ENCODE measurements at places on chromosomes 7 and 10.

DNA sequence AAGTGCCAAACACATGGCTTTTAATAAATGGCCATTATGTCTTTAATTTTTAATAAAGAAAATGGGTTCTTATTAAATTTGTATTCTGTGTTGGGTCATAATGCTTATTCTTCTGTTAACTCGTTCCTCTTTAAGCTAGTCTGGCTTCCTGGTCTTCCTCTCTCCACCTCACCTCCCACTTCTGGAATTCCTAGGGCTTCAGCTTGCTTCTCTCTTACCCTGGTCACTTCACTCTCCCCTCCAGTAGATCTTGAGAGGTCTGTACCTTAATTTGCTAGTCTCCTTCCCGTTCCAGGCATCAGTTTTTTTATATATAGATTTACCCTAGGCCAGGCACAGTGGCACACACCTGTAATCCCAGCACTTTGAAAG lies 111.2 kb downstream of the RALA start:
- no peak for DNase-seq

GRCh38 chr7:40747856-40748255 lies 613.1 kb downstream of the SUGCT start:
- DNase-seq = no peak

- DNase-seq = no peak
Observed at GRCh38 chr7:73356159-73356558, 28.2 kb downstream of the FKBP6 start.

- no peak for DNase-seq
Observed at GRCh38 chr10:28788252-28788651, 110.9 kb downstream of the BAMBI start.

DNA sequence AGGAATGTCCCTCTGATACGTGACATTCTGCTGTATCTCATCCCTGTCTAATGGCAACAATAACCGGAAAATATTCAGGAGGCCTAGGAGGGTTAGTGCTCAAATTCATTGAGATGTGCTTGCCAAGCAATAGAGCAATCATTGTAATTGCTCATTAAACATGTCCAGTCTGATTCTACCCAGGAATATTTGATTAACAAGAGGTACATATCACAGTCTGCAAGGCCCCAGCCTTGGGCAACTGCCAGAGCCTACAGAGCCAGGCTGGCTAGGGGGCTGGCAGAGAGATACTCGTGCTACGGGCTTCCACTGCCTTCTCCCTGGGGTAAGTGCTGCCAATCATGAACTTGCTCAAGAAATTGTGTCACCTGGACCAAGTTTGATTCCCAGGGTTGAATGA lies 99.1 kb downstream of the ALOX5 start:
- peak; percentile 21 for DNase-seq

- no peak for DNase-seq
Observed at GRCh38 chr7:77328669-77329068, 87.5 kb downstream of the GSAP start.

GRCh38 chr7:133167300-133167699 lies 85.4 kb upstream of the CHCHD3 start:
- DNase-seq = no peak

- DNase-seq = no peak
Observed at GRCh38 chr10:12588091-12588860, 238.9 kb downstream of the CAMK1D start.

DNA sequence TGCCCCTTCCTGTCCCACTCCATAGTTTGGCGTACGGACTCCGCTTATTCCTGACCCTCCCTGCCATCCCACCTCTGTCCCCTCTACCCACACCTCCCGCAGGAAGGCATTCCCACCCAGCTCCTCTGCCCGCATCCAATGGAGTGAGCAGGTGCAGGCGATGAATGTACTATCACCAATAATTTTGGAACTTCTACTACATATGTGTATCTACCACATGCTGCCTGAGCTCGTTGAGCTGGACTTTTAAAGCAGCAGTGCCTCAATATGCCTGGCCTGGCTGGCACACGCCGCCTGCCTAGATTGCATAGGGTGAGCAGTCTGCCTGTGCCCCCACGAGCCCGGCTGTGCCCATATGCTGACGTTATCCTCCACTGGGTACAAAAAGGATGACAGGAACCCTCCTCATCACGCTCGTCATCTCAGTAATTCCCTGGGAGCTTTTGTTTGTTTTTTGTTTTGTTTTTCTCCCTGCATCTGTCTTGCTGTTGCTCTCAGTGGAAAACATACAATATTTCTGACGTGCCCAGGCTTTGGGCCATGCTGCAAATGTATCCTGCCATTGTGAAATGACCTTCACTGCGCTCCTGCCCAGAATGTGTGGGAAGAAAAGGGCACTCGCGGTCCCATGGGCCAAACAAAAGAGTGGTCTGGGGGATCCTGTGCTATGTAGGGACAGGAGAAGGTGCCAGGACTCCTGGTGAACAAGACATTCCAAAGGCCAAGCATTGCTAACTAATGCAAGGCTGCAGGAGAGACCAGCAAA lies 302.8 kb downstream of the PTPRN2 start:
- DNase-seq = no peak

- DNase-seq = no peak
Observed at GRCh38 chr7:43933902-43934560, 7.8 kb downstream of the UBE2D4 start.

- DNase-seq = peak; percentile 90
Observed at GRCh38 chr7:133983685-133984419, 143.3 kb upstream of the LRGUK start.

GRCh38 chr7:111708072-111708471 lies 145.8 kb upstream of the IMMP2L start:
- no peak for DNase-seq

GRCh38 chr10:27500886-27501285 lies 3.2 kb upstream of the RAB18 start:
- no peak for DNase-seq
